Kidney (tissue), 22 donors: ENCODE measurements at places on chromosomes 11 and 22. TPM values are rescaled to one million over a fixed set of nuclear protein-coding genes. Genes with fewer than 3 reads are reported as not detected.

Gene CERK
- total RNA-seq, result 28.2 TPM

Gene LDHAL6A
- total RNA-seq, result not detected

Gene ADAMTS15
- 6.2 TPM for total RNA-seq

Gene ACCS
- total RNA-seq, result 39.0 TPM

DNA sequence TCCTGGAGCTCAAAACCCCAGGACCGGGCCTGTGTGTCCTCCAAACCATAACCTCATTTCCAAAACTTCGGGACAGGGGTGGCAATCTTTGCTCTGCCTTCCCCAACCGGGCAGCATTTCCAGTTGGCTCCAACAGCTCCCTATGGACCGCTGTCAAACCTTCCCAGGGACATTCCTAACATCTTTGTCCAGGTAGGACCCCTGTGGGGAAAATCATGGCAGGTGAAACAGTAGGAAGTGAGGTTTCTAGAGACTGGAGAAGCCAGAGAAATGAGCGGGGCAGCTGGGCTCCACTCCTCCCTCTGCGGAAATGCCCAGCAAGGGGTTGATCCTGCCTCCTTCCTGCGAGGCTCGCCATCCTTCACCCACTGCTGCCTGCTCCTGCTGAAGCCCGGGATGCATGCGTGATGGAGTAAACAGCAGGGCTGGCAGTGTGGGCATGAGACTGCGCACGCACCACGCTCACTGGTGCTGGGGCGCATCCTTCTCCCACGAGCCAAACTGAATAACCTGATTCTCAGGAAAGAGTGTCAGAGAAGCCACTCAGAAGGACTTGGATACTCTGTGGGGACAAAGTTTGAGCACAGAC, 136.4 kb downstream of the BUD13 start:
- no peak overlapping the region for H3K27ac ChIP-seq
- no peaks in the 10 kb centered on the region for H3K36me3 ChIP-seq
- no peaks in the 10 kb centered on the region for H3K4me1 ChIP-seq
- DNase-seq, result no peak

GRCh38 chr11:28677721-28678120, 569.5 kb downstream of the METTL15 start:
- H3K4me3 ChIP-seq, result no peak overlapping the region
- H3K27ac ChIP-seq, result no peak overlapping the region
- no peaks in the 10 kb centered on the region for H3K36me3 ChIP-seq
- no peaks in the 10 kb centered on the region for H3K27me3 ChIP-seq

- H3K27ac ChIP-seq, result no peak overlapping the region
- peaks cover 14% of the 10 kb centered on the region for H3K36me3 ChIP-seq
- DNase-seq, result no peak
- no peak overlapping the region for H3K4me3 ChIP-seq
- peaks cover 2% of the 10 kb centered on the region for H3K4me1 ChIP-seq
- H3K27me3 ChIP-seq, result no peaks in the 10 kb centered on the region
Measured at GRCh38 chr22:20062766-20063083, 17.3 kb upstream of the DGCR8 start.

GRCh38 chr11:34823197-34823596, 93.0 kb downstream of the APIP start:
- no peaks in the 10 kb centered on the region for H3K27me3 ChIP-seq
- peaks cover 10% of the 10 kb centered on the region for H3K4me1 ChIP-seq
- no peak for DNase-seq
- H3K36me3 ChIP-seq, result no peaks in the 10 kb centered on the region
- no peak overlapping the region for H3K27ac ChIP-seq
- no peak overlapping the region for H3K4me3 ChIP-seq

GRCh38 chr11:92131289-92131865, 93.2 kb upstream of the FAT3 start:
- H3K4me1 ChIP-seq, result no peaks in the 10 kb centered on the region
- no peak overlapping the region for H3K4me3 ChIP-seq
- DNase-seq, result no peak
- H3K27ac ChIP-seq, result no peak overlapping the region

- no peaks in the 10 kb centered on the region for H3K27me3 ChIP-seq
- no peaks in the 10 kb centered on the region for H3K4me1 ChIP-seq
- H3K36me3 ChIP-seq, result no peaks in the 10 kb centered on the region
- no peak for DNase-seq
Measured at GRCh38 chr11:19918302-19919049, 205.8 kb downstream of the NAV2 start.

GRCh38 chr11:8263769-8264410, at the start of gene LMO1:
LMO1 (minus strand) TSS chr11:8263878; CDS start chr11:8263362, 516 bp downstream.
- H3K27me3 ChIP-seq, result peaks cover 40% of the 10 kb centered on the region
- H3K4me3 ChIP-seq, result no peak within 1 kb of the TSS
- DNase-seq, result peak; percentile 90
- no peak within 1 kb of the TSS for H3K27ac ChIP-seq
- no peaks in the 10 kb centered on the region for H3K4me1 ChIP-seq
- H3K36me3 ChIP-seq, result no peaks in the 10 kb centered on the region

DNA sequence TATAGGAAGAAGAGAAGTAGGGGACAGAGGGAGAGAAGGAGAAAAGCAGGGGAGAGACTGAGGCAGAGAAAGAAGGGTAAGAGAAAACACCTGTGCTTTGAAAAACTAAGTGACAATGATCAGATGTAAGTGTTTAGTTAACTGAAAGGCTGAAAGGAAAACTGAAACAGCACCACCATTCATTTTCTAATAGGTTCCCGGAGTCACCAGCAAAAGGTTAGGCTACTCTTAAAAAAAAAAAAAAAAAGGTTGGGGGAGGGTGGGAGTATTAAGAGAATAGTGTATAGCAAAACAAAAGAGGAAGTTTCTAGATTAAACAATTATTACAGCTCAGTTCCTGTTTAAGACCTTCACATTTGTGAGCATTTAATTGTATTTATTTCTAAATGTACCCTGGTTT, 113.8 kb downstream of the CADM1 start:
- no peaks in the 10 kb centered on the region for H3K4me1 ChIP-seq
- no peaks in the 10 kb centered on the region for H3K36me3 ChIP-seq
- H3K4me3 ChIP-seq, result no peak overlapping the region
- no peaks in the 10 kb centered on the region for H3K27me3 ChIP-seq
- H3K27ac ChIP-seq, result no peak overlapping the region

DNA sequence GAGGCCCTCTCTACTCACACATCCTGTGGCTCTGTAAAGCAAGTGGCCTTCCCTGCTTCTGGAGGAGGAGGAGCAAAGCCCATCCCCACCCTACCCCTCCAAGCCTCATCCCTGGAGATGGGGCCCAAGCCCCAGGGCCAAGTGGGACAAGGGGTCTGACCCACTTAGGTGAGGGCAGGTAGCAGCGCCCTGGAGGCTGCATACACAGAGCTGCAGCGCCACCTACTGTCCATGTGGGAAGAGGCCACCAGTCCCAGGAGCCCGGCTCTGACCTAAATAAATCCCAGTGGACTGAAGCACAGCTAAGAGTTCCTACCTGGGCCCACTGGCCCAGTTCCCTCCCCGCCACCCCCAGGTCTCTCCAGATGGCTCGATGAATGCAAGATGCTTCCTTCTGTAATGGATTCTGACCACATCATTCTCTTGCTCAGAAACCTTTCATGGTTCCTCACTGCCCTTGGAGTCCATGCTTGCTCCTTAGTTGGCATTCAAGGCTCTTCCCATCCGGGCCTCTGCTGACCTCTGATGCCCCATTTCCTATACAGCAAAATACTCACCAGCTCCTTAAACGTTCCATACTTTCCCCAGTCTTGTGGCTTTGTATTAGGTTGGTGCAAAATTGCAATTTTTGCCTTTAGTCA, 62.1 kb downstream of the THAP12 start:
- peaks cover 6% of the 10 kb centered on the region for H3K27me3 ChIP-seq
- peak; percentile 87 for DNase-seq
- no peak overlapping the region for H3K27ac ChIP-seq
- no peaks in the 10 kb centered on the region for H3K4me1 ChIP-seq
- no peak overlapping the region for H3K4me3 ChIP-seq
- H3K36me3 ChIP-seq, result no peaks in the 10 kb centered on the region

DNA sequence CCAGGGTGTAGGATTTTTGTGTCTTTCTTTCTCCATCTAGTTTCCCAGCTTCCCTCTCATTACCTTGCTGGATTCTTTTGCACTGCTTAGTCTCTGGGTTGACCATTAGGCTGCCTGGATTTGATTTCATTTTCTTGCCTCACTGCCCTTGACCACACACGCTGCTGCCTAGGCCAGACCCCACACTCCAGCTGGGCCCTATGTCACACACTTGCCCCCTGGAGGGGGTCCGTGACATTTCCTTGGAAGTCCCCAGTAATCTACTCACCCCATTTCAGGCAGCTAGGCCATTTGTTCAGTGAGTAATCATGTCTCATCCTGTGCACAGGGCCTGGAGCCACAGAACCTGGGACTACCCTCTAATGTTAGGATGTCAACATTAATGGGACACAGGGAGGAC, 81.9 kb upstream of the SPON1 start:
- no peaks in the 10 kb centered on the region for H3K36me3 ChIP-seq
- no peaks in the 10 kb centered on the region for H3K27me3 ChIP-seq

GRCh38 chr11:86524620-86525352, 147.6 kb downstream of the ME3 start:
- DNase-seq, result no peak
- H3K4me3 ChIP-seq, result no peak overlapping the region
- peaks cover 4% of the 10 kb centered on the region for H3K4me1 ChIP-seq
- H3K27me3 ChIP-seq, result no peaks in the 10 kb centered on the region

DNA sequence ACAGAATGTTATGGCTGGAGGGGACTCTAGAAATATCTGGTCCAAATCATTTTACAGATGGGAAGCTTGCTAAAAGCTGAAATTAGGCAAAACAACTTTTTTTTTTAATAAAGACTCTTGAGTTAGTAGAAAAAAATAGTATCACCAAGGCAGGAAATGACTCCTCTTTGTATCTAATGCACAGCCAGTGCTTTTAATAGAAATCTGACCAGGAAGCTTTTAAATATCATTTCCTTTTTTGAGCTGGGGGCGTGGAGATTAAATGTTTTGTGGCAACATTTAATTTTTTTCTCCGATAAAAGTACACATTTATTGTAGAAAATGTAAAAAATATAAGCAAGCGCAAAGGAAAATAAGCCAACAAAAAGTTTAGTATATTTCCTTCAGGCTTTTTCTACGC, 22.5 kb downstream of the TRAF6 start:
- H3K27me3 ChIP-seq, result no peaks in the 10 kb centered on the region
- H3K27ac ChIP-seq, result no peak overlapping the region
- H3K36me3 ChIP-seq, result peaks cover 46% of the 10 kb centered on the region
- H3K4me1 ChIP-seq, result no peaks in the 10 kb centered on the region
- DNase-seq, result no peak

DNA sequence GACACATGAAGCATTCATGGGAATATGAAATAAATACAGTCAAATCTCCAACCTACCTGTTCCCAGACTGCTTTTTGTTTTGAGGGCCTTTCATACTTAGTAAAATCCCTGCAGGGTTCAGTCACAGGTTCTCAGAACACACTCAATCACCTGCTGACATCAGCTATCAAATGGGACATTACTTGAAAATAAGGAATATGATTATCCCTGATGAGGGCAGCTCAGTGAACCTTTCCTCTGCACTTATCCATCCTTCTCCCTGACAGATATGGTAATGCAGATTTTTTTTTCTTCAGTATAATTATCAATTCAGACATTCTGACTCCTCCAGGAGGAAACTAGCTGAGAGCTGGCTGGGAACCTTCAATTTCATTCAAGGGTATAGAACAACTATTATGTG, 1127.4 kb upstream of the CCDC90B start:
- H3K27me3 ChIP-seq, result no peaks in the 10 kb centered on the region
- H3K27ac ChIP-seq, result no peak overlapping the region
- H3K4me1 ChIP-seq, result no peaks in the 10 kb centered on the region
- no peak overlapping the region for H3K4me3 ChIP-seq

DNA sequence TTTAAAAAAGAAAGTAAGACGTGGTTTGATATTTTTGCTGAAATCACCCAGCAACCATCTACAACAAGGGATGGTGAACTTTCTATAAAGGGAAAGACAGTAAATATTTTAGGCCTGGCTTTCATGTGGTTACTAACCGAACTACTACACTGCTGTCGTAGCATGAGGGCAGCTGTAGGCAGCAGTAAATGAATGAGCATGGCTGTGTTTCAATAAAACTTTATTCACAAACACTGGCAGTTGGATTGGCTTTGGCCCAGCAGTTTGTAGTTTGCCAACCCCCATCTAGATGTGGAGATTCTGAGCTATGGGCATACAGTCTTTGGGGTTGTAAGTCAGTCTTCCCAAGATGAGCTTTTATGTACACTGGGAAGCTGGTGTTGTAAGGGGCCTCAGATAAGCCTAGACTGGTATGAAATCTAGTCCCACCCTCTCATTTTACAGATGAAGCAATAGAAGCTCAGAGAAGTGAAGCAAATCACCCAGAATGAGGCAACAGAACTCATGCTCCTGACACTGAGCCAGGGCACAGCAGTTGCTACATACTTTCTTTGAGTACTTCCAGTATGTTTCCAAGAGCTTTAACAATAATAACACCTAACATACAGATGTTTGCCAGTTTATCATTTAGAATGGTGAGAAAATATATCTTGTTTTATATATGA, 204.4 kb downstream of the ADAMTS15 start:
- no peak for DNase-seq
- no peak overlapping the region for H3K4me3 ChIP-seq
- H3K27me3 ChIP-seq, result no peaks in the 10 kb centered on the region
- H3K27ac ChIP-seq, result no peak overlapping the region

DNA sequence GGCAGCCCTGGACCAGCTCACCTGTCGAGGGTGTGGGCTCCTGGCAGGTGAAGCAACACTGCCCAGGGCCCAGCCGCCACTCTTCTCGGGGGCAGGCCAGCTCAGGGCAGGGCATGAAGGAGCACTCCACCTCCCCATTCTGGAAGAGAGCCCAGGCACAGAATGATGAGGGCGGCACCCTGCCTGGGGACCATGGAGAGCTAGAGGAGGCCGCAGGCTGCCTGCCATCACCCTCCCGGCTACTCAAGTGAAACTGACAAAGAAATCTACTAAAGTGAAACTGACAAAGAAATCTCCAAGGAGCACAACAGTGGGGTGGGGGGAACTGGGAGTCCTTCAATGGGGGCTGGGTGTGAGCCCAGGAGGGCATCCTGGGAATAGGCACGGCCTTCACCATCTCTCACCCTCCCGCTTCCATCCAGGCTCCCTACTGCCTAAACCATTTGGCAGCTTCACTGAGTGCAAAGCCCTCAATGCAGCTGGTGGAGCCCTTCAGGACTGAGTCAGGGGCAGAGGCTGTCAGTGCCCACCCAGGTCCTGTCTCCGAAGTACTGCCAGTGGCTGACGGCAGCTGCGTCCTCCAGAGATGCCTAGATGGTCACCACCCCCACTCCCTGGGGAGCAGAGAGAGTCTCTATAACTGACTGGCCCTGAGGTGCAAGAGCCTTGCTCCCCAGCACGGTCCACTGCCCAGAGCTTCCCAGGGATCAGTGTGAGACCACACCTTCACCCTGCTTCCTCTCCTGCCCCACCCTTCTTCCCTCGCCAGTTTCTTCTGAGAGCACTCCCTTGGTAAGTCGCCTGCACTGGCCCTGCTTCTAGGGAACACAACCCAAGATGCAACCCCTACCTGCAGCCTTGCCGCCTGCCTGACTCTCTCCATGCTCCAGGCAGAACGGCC, 21.7 kb downstream of the VWCE start:
- DNase-seq, result no peak
- H3K4me1 ChIP-seq, result no peaks in the 10 kb centered on the region

DNA sequence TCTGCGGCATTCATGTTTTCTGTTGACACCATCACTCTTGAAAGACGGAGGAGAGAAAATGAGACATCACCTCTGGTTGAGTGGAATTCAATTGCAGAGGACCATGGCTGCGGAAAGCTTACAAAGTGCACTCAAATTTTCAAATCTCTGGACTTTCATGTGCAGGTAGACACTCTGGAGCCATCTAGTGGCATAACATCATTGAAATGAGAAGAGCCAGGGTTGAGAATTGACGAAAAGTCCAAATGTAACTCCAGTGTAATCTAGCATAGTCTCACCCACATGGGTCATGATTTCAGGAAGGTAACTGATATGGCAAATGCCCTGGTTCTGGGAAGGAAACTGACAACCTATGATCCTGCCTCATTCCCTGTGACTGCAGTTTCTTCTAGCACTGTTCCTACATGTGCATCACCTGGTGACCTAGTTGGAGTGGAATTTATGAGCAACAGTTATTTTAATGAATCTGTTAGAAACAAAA, 687.8 kb downstream of the KCNA4 start:
- H3K4me1 ChIP-seq, result no peaks in the 10 kb centered on the region
- no peaks in the 10 kb centered on the region for H3K27me3 ChIP-seq
- DNase-seq, result peak; percentile 19
